ENCODE measurements at places on chromosomes 3 and 15. TPM values are rescaled to one million over a fixed set of nuclear protein-coding genes. Genes with fewer than 3 reads are reported as not detected.

GRCh38 chr15:47870956-47871625 lies 153.8 kb downstream of the SEMA6D start:
- no peak for DNase-seq

GRCh38 chr3:120368172-120368571 lies 19.0 kb upstream of the LRRC58 start:
- DNase-seq = no peak

DNA sequence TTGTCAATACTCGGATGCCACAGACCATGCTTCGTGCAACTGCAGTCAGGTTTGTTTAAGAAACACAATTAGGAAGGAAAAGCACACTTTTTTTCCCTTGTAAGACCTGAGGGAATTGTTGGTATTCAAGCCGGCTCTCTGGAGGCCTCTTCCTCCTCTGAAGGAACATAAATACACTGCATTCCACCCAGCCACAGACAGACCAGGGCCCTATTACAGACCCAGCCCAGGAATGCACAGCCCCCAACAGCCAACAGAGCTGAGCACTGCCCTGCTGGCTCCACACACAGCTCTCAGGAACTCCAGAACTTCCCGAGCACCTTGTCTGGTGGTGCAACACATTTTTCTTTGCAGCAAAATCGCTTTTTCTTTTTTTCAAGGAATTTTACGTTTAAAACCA lies 488.7 kb upstream of the PROK2 start:
- DNase-seq = no peak

- no peak for DNase-seq
Observed at GRCh38 chr15:60511351-60512031, 32.5 kb upstream of the ICE2 start.

GRCh38 chr15:64651601-64652191 lies 123.7 kb downstream of the RBPMS2 start:
- no peak for DNase-seq

DNA sequence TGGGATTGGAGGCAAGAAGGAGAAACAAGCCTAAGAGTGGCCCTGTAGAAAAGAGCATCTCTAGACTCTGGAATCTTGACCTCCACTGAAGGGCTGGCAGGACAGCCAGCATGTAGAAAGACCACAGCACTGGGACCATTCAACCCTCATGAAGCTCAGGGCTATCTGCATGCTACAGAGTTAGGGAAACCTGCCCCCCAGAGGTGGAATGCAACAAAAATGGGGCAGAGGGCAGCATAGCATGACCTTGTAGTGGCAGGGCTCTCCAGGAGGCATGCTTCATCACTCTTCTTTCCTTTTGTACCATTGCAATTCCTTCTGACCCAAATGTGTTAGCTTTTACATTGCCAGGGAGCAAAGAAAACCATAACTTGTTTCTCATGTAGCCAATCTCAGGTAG lies 445.4 kb downstream of the EPHB1 start:
- DNase-seq = no peak

GRCh38 chr15:91336687-91337086 lies 236.6 kb downstream of the SV2B start:
- no peak for DNase-seq

DNA sequence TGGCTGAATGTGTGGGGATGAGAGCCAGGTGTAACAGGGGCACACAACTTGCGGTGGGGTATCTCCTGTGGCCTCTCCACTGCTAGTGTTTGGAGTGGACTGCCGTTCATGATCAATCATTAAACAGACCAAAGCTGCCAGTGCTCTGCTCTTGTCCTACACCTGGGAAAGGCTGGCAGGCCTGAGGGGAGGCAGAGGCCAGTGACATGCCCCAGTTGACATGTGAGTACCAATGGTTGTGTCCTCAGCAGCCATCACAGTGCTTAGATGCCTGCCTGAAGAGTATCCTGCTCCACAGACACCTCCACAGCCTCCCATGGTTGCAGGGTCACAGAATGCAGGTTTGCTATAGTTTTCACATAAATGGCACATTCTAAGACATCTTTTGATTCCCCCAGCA lies 348.4 kb downstream of the EPHB1 start:
- DNase-seq = no peak

- DNase-seq = no peak
Observed at GRCh38 chr15:69941706-69942495, 155.8 kb downstream of the TLE3 start.

DNA sequence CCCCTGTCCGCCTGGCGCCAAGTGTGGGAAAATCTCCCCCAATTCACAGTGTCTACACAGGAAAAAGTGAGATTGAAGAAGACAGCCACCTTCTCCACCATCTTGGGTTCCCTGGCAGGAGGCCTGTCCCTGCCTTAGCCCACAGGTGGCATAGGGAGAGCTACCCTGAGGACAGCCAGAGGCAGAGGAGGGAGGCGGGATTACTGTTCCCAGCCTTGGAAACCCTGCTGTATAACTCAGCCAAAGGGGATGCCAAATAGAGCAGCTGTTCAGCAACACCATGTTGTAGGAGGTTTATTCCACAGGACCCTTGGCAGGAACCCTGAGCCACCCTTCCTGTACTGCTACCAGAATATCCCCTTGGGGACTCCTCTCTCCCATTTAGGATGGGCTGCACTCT lies 54.8 kb downstream of the PAK2 start:
- DNase-seq = no peak

- no peak for DNase-seq
Observed at GRCh38 chr15:77831986-77832385, 199.3 kb upstream of the LINGO1 start.

- DNase-seq = no peak
Observed at GRCh38 chr3:88312256-88312655, 162.5 kb downstream of the C3orf38 start.

DNA sequence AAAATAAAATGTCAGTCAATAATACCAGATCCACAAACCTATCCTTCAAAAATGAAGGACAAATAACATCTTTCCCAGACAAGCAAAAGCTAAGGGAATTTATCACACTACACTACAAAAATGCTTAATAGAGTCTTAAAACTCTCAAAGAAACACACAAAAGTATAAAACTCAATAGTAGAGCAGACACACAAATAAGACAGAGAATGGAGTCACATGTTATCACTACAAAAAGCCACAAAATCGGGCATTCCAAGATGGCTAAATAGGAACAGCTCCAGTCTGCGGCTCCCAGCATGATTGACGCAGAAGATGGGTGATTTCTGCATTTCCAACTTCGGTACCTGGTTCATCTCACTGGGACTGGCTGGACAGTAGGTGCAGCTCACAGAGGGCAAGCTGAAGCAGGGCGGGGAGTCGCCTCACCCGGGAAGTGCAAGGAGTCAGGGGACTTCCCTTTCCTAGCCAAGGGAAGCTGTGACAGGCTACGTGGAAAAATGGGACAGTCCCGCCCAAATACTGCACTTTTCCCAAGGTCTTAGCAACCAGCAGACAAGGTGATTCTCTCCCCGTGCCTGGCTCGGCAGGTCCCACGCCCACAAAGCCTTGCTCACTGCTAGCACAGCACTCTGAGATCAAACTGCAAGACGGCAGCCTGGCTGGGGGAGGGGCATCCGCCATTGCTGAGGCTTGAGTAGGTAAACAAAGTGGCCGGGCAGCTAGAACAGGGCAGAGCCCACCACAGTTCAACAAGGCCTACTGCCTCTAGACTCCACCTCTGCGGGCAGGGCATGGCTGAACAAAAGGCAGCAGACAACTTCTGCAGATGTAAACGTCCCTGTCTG lies 46.3 kb downstream of the SENP7 start:
- no peak for DNase-seq

DNA sequence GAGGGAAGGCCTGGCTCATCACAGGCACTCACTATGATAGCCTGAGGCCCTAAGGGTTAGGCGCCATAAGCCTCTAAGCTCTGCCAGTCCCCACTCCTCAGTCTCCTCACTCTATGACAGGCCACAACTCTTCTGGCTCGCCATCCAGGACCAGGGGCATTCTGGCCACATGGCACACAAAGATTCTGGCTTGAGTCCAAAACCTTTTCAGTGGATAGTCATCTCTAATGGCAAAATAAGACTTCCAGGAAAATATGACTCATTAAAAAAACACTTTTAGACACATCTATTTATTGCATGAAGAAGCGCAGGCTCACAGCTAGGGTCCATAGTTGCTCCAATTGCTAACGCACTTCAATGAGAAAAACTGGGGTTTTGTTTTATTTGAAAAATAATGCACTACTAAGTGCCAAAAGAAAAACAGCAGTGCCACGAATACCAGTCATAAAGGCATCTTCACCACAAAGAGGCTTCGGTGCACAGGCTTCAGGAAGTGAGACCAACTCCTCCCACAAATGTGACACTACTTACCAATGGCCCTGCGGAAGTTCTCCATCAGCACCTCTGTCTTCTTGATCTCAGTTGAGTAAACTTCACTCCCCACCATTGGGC lies 11.1 kb downstream of the RUVBL1 start:
- no peak for DNase-seq

- DNase-seq = no peak
Observed at GRCh38 chr3:170154569-170155143, 26.9 kb downstream of the PHC3 start.

GRCh38 chr3:103624271-103624670 lies 1189.5 kb downstream of the ZPLD1 start:
- no peak for DNase-seq

DNA sequence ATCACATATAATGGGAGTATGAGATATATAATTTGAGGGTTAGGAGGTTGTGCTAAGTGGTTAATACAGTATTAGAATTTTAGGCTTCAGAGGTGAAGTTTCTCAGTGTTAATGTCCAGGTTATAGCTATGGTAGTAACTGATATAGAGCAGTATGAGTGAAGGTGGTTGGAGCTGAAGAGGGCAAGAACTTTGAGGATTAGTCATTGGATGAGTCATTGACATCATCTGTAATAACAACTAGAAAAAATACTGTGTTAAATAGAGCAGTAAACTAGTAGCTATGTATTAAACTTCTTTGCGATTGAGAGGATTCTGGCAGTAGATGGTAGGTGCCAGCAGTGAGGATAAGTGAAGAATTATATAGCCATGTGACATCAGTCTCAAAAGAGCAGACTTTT lies 47.5 kb upstream of the EIF3J start:
- no peak for DNase-seq

- DNase-seq = no peak
Observed at GRCh38 chr15:63918901-63919348, 85.2 kb upstream of the HERC1 start.

- no peak for DNase-seq
Observed at GRCh38 chr3:155254445-155254844, 39.0 kb downstream of the STRIT1 start.

DNA sequence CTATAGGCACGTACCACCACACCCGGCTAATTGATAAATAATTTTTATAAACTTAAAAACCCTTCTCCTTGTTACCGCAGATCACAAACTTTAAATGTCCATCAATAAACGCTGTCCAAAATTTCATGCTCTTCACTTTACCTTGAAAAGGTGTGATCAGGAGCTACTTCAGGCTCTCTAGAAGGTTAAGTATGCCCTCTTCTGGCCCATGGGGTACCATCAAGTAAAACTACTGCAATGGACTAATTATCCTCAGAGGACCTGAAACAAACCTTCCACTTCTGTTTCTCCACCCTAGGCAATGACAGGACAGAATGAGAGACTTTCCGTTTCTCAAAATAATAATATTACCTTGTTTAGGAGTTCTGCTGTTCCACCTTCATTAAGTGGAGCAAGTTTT lies 9.2 kb downstream of the LZTFL1 start:
- DNase-seq = no peak

GRCh38 chr15:53586799-53587198 lies 172.7 kb downstream of the WDR72 start:
- DNase-seq = no peak

GRCh38 chr3:113804661-113805060 lies 33.9 kb upstream of the GRAMD1C start:
- no peak for DNase-seq

DNA sequence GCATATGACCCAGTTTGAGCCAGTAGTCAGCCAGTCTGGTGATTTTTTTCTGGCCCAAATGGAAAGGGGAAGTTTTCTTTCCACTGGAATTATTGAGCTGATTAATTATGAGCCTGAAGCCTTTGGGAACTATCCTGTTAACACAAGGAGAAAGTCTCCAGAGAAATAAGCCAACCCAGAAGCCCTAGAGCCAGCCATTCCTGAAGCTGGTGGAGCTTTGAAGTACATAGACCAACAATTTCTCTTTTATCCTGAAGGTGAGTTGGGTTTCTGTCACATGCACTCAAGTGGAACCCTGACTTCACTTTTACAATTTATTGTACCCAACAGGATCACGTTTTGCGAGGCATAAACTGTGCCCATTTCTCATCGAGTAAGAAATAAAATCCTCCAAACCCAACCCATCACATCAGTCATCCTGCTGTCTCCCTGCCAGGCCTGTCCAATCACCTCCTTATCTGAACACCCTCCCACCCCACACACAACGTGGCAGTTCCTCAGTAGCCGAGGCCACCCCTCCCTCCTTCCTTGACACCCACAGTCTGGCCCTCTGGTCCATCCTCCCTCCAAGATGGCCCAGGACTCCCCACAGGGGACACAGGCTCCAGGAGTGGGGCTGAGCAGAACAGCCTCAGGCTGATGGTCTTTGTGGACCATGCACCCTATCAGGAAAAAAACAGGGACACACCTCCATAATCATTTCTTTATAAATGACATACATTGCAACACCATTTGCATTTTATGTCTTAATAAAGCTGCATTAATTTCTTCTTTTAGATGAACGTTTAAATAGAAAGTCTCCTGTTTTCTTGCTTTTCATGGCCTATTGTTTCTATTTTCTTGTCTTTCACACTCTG lies 55.7 kb upstream of the GATA2 start:
- DNase-seq = no peak

DNA sequence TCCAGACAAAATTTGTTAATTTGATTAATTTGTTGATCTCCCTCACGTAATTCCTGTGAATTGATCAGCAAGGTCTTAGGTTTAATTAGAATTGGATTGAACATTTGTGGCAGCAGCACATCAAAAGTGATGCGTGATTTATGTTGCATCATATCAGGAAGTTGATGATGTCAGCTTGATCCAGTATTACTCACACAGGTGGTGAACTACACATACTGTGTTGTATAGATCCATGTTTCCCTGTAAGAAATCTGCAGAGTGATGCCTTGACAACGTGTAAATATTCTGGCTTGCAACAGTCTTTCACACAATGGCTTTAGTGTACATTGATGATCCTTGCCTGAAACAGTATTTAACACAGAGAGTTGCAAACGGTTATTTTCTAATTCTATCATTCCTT lies 200.4 kb downstream of the ADAMTSL3 start:
- no peak for DNase-seq

DNA sequence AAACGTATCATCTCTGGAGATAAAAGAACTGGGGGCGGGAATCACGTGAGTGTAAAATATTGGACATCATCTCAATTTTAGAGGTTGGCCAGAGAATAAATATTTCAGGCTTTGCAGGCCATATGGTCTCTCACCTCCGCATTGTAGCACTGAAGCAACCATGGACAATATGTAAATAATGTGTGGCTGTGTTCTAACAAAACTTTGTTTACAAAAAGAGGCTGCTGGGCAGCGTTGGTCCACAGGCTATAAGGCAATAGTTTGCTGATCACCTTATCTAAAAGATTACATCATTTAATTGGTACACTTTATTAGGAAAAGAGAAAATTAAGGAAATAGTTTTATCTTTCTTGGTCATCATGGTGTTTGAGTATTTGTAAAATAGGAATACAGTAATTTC lies 22.5 kb upstream of the SHC4 start:
- DNase-seq = no peak

GPR62 gene
- total RNA-seq = 0.16 TPM

SPATA12 gene
- not detected for total RNA-seq

SI gene
- total RNA-seq = not detected

CNTN3 gene
- total RNA-seq = 1.2 TPM

NR1I2 gene
- total RNA-seq = not detected

CIAO2A gene
- 71.0 TPM for total RNA-seq

CD86 gene
- total RNA-seq = 3.6 TPM

DHX30 gene
- 49.8 TPM for total RNA-seq

DPPA2 gene
- total RNA-seq = not detected

ABHD6 gene
- total RNA-seq = 7.2 TPM

IRAK2 gene
- 2.0 TPM for total RNA-seq
